Uterus (tissue), 4 donors: ENCODE measurements at places on chromosomes 12 and 14. TPM values are rescaled to one million over a fixed set of nuclear protein-coding genes. Genes with fewer than 3 reads are reported as not detected.

Gene GAPDH
- total RNA-seq: 962 TPM

Gene B4GALNT3
- total RNA-seq: 2.4 TPM

Gene TMX1
- 6.4 TPM for total RNA-seq

Gene NELL2
- total RNA-seq: not detected

Gene MIPOL1
- total RNA-seq: 35.3 TPM

Gene PIP4P1
- total RNA-seq: 20.3 TPM

Gene PTCSC3
- total RNA-seq: not detected

Gene RNASE1
- 299 TPM for total RNA-seq

Gene PPM1H
- 2.1 TPM for total RNA-seq
